ENCODE measurements at places on chromosomes 1 and 21.

DNA sequence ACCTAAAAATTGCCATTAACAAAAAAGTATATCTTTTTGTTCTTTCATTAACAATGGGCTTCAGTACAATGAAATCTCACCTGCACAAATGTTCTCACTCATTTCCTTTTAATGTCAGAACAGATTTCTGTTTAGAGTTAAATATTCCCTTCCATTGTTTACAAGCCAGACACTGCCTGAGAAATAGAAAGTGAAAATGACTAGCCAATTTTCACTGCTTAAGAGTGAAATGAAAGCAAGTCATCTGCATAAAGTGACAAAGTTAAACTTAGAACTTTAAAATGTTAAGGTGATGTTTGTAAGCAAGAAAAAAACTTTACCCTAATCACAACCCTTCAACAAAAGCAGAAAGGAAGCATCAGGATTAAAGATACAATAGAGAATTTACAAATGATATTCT lies 27.5 kb downstream of the COA6 start:
- DNase-seq = no peak

DNA sequence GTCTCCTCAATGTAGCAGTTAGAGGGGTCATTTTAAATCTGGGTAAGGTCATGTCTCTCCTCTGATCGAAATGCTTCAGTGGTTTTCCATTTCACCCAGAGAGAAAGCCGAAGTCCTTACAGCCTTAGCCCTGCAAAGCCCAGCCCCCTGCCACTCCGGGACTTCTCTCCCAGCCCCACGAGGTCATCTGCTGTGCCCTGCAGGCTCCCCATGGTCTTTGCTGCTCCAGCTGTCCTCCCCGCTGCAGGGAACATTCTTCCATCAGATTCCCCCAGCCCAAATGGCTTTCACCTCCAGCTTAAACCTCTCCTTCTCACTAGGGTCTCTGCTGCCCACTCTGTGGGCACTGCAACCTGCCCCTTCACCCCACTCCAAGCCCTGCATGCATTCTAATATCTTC lies 626.5 kb downstream of the NPHP4 start:
- DNase-seq = no peak

DNA sequence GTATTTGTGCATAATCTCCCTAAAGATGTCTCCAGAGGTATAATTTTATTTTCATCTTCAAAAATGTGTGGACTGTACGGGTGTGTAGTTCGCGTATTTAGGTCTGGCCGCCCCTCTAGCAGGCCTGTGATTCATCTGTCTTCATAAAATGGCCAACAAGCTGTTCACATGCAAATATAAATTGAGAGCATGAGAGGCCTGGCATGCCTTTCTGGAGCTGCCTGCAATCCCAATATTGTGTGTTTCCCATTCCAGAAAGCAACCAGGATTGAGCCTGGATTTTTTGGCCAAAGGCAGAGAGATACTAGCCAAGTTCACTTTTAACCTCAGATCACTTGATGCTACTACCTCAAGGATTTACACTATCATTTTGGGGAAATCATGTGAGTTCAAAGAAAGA lies 197.2 kb downstream of the NFIA start:
- DNase-seq = no peak

GRCh38 chr1:103101399-103101798 lies 6.9 kb downstream of the COL11A1 start:
- DNase-seq = no peak

GRCh38 chr1:25843483-25843882 lies 15.8 kb downstream of the AUNIP start:
- DNase-seq = no peak

DNA sequence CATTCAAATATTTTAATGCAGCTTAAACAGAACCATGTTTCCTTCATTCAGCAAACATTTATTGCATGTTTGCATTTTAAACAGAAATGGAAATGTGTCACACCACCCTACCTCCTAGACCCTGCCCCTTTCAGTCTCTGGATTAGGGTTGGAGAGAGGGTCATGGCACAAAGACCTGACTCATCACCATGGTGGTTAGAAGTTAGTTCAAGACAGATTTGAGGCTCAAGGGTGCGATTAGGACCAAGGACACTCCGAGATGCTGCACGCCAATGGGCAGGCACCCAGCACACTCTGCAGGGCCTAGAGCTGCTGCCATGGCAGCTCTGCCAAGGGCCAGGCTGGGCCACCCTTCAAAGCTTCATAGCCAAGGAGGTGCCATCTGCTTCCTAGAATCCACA lies 86.9 kb downstream of the NAV1 start:
- DNase-seq = no peak

DNA sequence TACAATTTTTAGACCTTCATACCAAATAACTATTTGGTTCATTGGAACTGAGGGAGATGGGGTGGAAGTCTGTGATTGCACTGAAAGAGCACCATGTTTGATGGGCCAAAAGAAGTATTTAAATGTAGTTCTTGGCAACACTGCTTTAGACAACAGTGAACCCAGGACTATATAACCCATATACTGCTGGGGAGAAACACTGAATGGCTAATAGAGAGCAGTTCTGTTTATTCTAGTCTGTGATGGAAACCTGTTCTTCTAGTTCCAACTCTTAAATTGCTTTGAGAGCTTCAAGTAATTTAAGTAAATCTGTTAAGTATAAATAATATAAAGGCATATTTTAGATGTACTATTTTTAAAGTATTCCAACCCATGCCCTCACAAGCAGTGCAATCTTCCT lies 96.3 kb downstream of the NIBAN1 start:
- DNase-seq = no peak

- DNase-seq = no peak
These were observed 96.1 kb downstream of the TEX35 start for GRCh38 chr1:178609015-178609414.

GRCh38 chr1:41607808-41608207 lies 123.3 kb upstream of the EDN2 start:
- no peak for DNase-seq

GRCh38 chr1:23593556-23594148 lies 34.4 kb upstream of the ID3 start:
- DNase-seq = no peak

- no peak for DNase-seq
These were observed 18.3 kb downstream of the MEF2D start for GRCh38 chr1:156482276-156482675.

- no peak for DNase-seq
These were observed 127.3 kb downstream of the GABPA start for GRCh38 chr21:25862112-25862511.

DNA sequence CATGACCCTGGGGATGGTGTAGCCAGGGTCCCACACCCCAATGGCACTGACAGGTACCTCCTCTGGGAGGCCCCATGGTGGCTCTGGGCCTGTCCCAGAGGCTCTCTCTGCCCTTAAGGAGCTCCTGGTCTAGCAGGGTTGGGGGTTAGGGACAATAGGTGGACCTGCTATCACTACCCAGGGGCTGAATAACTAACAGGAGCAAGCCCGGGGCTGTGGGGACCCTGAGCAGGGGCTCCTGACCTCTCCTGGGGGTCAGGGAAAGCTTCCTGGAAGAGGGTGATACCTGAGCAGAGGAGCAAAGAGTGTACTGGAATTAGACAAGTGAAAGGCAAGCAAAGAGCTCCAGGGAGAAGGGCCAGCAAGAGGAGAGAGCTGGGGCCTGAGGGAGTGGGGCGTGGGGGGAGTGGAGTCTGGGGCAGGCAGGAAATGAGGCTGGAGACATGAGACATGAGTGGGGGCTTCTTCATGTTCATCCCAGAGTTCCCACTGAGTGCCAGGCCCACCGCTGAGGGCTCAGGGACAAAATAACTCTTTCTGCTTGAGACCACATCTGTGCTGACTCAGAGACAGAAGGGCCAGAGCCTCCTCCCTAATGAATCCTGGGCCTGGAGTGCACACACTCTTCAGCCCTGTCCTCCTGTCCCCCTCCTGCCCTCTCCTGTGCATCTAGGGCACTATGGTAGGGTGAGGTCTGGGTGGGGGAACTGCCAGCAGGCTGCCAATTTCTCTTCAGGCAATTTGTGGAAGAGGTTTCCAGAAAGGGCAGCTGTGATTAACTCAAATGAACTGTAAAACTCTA lies 517.6 kb downstream of the PTPRU start:
- no peak for DNase-seq

DNA sequence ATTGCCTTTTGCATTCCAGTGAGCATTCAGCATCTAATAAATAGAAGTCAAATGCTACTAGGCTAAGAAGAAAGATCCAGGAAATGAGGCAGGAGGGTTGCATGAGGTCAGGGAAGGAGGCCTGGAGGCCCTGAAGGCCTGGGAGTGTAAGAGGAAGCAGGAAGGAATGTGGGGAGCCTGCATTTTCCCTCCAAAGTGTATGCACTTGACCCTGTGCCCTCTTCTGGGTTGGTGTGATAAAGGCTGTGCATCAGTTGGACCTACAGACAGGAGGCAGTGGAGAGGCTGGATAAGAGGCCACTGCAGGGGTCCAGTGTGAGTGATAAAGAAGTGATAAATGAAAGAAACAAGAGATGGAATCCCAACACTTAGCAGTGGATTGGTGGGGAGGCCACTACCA lies 20.4 kb downstream of the KIAA1614 start:
- DNase-seq = no peak

GRCh38 chr1:156549831-156550230 lies 22.5 kb downstream of the IQGAP3 start:
- DNase-seq = no peak

DNA sequence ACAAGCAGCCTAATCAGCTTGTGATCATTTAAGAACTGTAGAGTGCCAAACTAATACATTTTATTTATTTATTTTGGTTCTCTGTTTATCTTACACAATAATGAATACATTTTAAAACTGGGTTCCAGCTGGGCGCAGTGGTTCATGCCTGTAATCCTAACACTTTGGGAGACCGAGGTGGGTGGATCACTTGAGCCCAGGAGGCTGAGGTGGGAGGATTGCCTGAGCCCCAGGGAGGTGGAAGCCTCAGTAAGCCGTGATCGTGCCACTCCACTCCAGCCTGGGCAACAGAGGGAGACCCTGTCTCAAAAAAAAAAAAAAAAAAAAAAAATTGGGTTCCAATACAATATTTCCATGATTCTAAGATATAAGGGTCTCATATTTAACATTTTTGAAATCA lies 9.2 kb downstream of the FBXO28 start:
- DNase-seq = no peak

DNA sequence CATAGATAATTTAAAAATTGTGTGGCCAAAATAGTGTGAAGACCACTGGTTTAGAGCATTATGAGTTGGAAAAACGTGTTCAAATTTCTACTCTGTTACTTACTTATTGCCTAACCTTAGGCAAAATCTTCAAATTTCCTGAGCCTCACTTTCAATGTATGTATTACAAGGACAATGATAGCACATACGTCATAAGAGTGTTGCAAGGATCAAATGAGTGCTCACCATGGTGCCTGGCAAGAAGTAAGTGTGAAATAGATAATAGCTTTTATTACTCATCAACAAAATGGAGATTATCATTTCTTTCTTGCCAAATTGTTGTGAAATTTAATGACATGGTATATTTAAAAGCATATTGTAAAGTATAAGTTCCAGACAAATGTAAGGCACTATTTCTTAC lies 57.2 kb downstream of the FH start:
- DNase-seq = no peak

DNA sequence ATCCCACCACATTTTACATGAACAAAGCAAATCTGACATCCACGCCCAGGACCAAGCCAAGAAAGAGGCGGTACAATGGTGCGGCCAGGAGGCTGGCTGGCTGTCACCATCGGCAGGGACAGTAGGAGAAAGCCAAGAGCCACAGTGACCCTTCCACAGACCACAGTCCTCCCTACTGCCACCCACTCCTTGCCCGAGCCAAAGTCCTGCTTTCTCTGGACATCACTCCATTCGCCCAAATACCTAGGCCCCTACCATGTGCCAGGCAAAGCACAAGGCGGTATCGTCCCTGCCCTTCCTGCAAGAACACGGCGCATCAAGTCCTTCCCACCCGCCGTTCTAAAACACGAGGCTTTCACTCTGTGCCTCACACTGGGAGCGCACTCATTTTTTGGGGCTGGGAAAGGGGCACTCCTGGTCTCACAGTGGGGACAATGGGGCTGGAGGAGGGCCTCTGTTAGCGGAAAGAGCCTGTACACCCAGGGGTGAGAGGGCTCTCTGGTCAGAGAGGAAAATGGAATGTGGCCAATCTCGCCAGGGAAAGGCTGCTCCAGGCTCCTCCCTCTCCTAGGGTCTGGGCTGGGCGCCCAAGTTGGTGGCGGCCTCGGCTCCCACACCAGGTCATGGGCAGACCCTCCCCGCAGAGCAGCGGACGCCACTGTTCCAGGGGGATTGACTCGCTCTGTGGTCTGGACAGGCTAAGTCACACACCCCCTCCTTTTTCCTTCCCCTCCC lies 26.5 kb downstream of the SSBP3 start:
- no peak for DNase-seq

DNA sequence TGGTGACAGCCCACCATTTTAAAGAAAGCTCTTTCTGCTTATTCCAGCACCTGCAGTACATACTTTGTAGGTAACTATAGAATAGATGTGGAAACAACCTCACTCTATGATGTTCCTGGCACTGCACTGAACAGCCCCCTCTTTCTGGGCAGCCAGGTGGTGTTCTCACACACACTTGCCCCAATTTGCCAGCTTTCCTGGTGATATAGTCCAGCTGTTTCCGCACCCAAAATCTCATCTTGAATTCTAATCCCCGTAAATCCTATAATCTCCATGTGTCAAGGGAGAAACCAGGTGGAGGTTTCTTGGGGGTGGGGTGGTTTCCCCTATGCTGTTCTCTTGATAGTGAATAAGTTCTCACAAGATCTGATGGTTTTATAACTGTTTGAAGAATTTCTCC lies 102.2 kb downstream of the FCRL5 start:
- DNase-seq = no peak

DNA sequence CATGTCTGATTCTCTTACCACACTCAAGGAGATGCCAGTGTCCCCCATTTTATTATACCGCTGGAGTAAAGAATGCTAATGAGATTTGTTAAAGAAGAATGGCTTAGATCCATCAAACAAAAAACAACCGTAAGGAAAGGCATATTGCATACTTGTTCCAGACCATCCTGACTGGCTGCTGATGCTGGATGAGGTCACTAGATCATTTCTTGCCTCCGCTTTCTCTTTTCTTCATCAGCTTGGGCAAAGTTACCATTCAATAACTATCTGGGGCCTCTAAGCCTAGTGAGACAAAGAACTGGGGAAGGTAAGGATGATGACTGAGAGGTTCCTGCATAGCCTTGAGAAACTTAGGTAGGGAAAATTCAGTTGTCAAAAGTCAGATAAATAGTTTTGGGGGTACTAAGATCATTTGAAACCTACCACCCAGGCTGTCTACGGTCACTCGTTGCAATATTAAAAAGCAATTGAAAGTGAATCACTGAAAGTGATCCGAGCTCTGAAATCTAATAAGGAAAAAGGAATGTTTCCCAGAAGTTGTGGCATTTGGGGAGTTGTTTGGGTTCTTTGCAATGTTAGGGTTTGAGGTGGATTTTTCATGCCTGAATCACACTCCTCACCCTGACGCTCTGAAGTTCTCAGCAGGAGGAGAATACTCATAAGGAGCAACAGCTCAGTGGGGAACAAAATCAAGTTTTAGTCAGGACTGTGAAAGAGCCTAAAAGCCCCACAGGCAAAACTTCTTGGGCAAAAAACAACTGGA lies 176.8 kb downstream of the HHIPL2 start:
- DNase-seq = no peak

- no peak for DNase-seq
These were observed 17.5 kb downstream of the RD3 start for GRCh38 chr1:211474451-211474850.

Measured in T-helper 9 cell (primary cell).